Central memory CD8-positive, alpha-beta T cell (primary cell): ENCODE measurements at places on chromosomes 3 and 15.

DNA sequence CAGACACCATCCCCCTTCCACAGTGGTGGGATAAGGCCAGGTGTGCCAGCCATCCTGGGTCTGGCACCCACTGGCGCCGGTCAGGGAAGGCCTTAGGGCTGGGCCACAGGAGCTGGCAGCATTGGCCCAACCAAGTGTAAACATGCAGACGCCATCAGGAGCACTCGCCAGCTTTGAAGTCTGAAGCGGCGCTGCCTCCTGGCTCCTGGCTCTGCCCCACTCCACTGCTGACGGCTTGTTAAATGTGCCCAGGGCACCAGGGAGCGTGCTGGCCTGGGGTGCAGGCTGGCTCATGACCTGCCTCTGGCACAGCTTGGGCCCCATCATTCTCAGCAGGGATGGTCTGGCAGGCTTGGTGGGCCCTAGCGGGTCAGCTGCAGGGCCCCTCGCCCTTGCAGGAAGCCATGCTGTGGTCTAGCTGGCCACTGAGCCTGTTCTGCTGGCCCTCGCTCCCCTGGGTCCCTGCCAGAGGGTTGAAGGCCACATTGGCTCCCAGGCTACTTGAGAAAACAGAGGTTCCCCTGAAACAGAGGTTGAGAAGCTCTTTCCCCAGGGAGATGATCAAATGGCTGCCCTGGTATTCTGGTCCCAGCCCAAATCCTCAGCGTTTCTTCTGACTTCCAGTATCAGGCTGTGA is 116.6 kb downstream of the DNAJB8 start:
- H3K27me3 ChIP-seq = no peaks in the 10 kb centered on the region
- peaks cover 6% of the 10 kb centered on the region for H3K36me3 ChIP-seq
- H3K4me3 ChIP-seq = no peak overlapping the region
- H3K4me1 ChIP-seq = peaks cover 7% of the 10 kb centered on the region

DNA sequence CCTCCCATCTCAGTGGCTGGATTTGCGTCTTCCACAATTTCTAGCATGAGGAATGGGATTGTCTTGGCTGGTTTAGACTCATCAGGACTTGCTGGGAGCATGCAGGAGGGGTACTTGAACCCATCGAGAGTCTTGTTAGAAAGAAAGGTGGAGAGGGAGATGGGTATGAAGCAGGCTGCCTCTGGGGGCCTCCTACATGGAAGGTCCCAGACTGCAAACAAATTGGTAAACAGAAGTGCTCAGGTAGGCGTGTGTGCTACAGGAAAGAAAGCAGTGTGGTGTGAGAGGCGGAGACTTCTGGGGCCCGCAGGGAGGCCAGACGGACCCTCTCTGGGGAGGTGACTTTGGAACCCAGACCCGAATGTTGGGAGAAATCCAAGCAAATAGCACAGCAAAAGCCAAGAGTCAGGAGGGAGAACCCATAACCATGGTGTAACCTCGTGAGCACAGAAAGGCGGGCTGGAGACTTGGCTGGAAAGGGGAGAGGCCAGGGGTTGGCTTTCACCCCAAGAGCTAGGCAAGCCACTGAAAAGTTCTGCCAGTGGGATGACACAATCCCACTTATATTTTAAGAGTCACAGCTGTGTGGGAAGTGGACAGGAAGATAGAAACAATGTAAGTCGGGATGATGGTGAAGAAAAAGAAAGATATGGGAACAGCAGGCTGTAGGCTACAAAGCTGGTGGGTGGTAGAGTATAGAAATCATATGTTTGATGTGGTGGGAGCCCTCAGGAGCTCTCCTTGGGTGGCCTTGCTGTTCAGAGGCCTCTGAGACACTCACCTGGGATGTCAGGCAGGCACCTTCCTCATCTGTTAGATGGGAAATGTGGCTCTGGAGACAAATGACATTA is 130.1 kb upstream of the PRR20G start:
- H3K4me3 ChIP-seq = no peak overlapping the region
- DNase-seq = no peak
- no peaks in the 10 kb centered on the region for H3K36me3 ChIP-seq
- H3K4me1 ChIP-seq = no peaks in the 10 kb centered on the region
- no peak overlapping the region for H3K27ac ChIP-seq
- peaks cover 84% of the 10 kb centered on the region for H3K27me3 ChIP-seq

DNA sequence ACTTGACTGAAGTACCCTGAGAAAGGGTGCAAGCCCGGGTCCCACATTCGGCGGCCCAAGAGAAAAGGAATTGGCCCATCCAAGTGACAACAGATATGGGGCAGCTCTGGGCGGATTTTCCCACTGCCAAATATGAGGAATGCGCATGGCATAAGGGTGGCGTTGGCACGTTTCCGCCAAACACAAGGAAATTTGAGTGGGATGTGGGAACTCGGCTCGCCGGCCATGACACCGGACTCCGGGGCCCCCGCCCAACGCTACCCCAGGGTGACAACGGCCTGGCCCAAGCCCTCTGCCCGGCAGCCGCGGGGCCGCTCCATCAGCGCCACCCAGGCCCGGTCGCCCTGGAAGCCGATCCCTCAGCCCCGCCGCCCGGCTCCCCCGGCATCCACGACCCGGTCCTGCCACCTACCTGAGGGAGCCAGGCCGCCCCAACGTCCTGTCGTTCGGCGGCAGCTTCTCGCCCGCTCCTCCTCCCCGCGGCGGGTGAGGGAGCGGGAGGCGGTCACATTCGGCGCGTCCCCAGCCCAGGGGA is 449 bp downstream of the RAF1 start:
- no peaks in the 10 kb centered on the region for H3K27me3 ChIP-seq
- peaks cover 18% of the 10 kb centered on the region for H3K36me3 ChIP-seq

GRCh38 chr3:2940062-2940461 is 170.1 kb downstream of the IL5RA start:
- H3K27me3 ChIP-seq = peaks cover 27% of the 10 kb centered on the region
- H3K36me3 ChIP-seq = no peaks in the 10 kb centered on the region
- DNase-seq = no peak
- no peak overlapping the region for H3K27ac ChIP-seq
- no peaks in the 10 kb centered on the region for H3K4me1 ChIP-seq
- no peak overlapping the region for H3K4me3 ChIP-seq
